ENCODE measurements at places on chromosomes 2 and 18.

DNA sequence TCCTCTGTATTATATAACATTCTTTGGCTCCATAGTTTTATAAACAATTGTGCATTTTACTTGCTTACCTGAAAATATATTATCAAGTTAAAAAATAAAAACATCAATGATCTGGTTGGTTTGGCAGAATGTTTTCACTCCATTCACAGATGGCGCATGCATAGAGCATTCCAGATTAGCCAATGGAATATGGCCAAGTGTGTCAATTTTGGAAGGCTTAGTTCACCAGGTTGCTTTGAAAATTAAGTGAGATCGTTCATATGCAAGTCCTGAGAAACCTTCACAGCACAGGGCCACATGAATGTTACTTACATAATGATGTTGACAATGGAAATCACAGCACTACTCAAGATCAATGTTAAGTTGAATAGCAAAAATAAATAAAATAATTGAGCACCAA is 335.7 kb downstream of the GRB14 start:
- no peak for DNase-seq

GRCh38 chr2:21412944-21413443 is 289.2 kb downstream of the TDRD15 start:
- DNase-seq = no peak

DNA sequence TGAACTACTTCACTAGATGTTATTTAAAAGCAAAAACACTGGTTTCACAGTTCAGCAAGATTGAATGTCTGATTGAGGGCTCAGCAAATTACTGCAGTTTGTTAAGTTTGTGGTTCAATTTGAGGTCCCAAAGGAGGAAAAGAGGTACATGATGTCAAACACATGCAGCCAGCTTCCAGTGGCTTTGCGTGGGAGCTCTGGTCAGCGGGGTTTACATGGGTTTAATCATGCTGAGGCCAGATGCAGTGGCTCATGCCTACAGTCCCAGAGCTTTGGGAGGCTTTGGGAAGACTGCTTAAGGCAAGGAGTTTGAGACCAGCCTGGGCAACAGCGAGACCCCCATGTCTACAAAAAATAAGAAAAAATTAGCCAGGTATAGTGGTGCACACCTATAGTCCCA is 111.5 kb downstream of the MAPK4 start:
- no peak for DNase-seq

- no peak for DNase-seq
These were observed 51.5 kb upstream of the RNU4ATAC start for GRCh38 chr2:121478996-121479745.

DNA sequence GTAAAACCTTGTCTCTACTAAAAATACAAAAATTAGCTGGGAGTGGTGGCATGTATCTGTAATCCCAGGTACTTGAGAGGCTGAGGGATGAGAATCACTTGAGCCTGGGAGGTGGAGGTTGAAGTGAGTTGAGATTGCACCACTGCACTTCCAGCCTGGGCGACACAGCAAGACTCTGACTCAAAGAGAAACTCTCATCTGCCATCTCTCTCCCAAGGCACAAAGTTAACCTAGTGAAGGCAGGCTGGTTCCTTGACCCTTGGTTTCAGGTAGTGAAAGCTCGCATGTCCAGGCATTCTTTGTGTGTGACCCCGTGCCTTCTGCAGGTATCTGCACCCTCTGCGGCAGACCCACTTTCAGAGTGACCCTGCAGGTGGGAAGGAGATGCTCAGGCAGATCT is 100.0 kb downstream of the WDSUB1 start:
- DNase-seq = no peak

DNA sequence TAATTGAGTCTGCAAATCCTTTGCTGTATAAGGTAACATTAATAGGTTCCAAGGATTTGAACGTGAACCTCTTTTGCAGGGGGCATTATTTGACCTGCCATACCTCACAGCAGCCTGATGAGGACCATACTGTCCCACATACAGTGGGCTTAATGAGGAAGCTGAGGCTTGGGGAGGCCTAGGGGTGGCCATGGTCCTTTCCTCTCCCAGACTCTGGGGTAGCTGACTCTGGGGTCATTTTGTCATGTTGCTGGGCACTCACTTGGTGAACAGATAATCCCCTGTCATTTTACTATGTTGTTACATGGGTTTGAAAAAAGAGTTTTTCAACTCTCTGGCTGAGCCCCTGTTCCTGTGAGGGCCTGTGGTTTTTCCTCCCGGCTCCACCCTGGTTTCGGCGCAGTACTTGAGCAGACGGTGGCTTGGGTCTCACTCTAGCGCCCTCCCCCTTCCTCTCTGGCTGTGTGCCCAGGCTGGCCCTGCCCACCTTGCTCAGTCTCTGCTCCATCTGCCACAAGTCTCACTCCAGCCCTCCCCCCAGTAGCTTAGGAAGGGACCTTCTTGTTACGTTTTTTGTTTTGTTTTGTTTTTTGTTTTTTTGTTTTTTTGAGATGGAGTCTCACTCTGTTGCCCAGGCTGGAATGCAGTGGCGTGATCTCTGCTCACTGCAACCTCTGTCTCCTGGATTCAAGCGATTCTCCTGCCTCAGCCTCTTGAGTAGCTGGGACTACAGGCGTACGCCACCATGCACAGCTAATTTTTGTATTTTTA is 21.0 kb downstream of the INPP4A start:
- peak; percentile 98 for DNase-seq

DNA sequence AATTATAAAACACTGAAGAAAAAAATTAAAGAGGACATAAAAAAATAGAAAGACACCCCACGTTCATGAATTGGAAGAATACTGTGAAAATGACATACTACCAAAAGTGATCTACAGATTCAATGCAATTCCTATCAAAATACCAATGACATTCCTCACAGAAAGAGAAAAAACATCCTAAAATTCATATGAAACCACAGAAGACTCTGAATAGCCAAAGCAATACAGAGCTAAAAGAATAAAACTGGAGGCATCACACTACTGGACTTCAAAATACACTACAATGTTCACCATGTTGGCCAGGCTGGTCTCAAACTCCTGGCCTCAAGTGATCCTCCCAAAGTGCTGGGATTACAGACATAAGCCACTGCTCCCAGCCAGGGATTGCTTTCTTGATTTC is 56.3 kb downstream of the TLK1 start:
- no peak for DNase-seq

DNA sequence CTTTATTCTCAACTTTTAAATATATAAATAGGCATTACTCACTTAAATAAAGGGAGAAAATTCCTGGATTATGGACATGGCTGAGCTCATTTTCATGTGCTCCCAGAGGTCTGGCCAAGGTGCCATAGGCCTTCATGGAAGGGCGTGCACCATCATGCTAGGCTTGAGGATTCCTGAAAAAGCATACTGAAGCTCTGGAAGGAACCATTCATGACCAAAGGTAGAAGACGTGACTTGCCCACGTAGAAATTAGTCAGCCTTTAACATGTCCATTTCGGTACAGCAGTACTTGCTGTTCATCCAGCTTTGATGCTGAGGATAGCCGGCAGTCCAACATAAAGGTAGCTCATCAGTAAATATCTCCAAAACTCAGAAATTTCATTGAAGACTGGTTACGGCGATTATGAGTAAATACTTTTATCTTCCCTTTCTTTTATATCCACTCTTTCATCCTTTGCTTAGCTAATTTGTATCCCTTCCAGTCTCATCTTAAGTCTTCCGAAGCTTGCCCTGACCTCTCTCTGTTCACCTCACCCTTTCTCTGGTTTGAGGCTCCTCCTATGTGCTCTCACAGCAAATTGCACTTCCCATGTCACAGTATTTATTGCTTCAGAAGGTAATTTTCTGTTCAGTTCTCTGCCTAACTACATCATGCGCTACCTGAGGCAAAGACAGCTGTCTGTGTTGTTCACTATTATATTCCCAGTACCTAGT is 32.3 kb upstream of the ASNSD1 start:
- DNase-seq = peak; percentile 9

DNA sequence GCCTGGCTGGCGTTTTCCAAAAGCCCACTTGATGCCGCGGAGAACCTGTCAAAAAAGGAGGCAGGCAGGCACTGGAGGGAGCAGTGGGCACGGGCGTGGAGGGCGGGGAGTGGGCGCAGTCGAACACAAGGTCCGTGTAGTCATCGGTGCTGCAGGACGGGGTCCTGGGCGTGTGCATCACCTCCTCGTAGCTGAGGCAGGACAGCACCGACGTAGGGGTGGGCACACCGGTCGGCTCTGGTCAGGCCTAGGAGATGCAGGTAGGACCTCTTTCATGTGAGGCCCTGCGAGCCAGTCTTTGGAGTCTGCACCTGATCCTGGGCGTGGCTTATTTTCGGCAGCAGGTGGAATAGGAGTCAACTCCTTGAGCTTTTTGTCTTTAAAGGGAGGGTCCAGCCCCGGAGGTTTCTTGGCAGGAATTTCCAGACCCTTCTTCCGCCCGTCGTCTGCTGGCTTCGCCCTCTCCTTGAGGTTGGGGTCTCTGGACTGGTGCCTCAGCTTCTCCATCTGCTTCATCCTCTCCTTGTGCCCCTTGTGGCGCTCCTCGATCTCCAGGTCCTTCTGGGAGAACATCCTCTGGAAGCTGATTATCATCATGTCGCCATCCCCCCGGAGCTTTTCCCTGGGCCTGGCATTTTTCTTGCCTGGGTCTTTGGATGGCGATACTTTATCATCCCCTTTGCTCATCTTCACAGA is 892.5 kb upstream of the LRRTM1 start:
- DNase-seq = no peak

GRCh38 chr2:82279367-82279766 is 1974.8 kb upstream of the LRRTM1 start:
- no peak for DNase-seq

DNA sequence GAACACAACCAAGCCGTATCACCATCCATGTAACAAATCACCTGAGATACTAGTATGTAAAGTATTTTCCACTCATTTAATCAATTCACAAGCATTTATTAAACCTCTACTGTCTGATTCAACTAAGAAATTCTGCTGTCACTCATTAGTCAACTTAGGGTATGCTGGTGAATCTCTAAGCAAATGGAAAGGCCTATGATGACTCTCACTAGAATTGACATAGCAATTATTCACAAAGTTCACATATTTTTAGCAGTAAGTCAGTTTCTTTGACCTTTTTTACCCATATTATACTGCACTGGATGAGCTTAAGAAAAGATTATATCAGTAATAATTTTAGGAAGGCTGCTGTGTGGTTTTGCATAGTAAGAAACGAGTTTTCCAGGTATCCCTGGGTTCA is 130.1 kb downstream of the SLC8A1 start:
- DNase-seq = no peak

- no peak for DNase-seq
These were observed 69.6 kb downstream of the CLHC1 start for GRCh38 chr2:55162284-55163006.

GRCh38 chr2:99380376-99381010 is 43.3 kb downstream of the EIF5B start:
- no peak for DNase-seq

GRCh38 chr18:70220628-70221027 is 15.1 kb upstream of the RTTN start:
- no peak for DNase-seq

GRCh38 chr2:188976545-188977268 is 2.5 kb downstream of the COL3A1 start:
- no peak for DNase-seq

DNA sequence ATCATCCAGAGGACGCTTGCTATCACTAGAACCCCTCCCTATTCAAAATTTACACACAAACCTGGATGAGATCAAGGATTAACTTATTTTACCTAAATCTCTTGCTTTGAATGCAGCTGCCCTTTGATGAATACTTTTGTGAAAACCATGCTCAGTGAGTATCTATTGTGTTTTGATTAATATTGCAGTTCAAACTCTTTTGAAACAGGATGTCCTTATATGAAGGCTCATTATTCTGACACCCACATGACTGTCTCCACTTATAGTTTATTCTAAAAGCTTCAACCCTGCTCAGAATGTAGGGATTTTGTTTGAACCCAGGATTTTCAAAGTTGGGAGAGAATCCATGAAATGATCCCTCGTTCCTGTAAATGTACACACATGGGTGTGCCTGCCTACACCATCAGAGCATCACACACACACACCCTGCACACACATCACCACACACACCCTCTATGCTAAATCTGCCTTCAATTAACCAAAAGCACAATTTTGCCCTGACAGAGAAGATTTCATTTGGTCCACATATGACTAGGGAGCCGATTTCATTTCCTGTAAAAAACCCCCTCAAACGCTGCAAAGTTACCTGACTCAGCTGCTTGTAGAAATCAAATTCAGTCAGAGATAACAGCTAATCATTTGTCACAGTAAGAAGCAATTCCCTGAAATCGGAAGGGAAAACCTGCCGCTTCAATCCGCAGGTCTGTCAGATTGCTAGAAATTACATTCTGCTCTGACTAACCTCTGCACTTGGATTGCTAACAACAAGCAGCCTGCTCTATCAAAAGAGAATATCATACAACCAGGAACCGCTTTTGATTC is 65.2 kb downstream of the ZEB2 start:
- no peak for DNase-seq

GRCh38 chr2:146262606-146263005 is 1582.2 kb upstream of the ACVR2A start:
- peak; percentile 85 for DNase-seq

DNA sequence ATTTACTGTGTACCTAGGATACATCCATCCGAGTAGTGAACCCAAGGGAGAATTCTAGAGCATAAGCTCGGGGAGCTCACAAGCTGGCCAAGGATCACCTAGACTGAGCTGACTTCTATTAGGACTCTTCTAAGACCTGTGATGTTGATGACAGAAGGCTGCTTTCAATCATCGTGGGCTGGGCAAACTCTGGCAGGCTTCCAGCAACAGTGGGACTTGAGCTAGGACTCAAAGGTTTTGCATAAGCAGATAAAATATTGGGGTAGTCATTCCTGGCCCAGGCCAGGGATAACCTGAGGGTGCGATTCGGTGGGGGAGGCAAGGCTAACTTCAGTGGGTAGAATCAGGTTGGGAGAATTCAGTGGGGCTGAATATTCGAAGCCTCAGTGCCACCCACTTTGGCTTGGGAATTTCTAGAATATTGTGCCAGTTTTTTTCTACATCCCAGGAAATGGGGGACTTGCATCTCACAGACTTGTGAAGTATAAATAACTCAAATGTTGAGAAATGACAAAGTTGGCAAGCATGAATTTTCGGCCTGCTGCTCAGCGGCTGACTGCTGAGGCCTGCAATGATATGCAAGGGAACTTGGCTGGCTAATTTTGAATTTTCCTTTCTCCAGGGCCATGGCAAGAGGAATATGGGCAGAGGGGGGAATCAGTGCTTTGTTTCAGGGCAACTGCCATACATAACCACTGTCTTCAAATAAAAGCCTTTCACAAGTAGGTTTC is 274.3 kb downstream of the PRKCE start:
- no peak for DNase-seq

DNA sequence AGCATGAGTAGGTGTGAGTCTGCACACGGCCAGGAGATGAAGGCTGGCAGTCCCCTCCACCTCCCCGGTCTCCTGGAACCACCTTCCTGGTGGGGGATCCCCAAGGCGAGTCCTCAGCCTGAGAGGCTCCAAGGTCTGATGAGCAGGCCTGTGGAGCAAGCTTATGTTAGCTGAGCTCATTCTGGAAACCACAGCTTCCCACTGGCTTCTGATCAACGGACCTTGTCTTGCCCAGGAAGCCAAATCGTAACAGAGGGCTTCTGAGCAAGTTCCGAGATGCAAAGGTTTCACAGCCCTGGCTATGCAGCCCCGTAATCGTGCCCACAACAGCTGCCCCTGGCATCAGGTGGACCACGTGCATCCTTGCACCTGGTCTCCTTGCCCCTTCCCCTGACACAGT is 28.8 kb upstream of the GPR55 start:
- DNase-seq = peak; percentile 28

Data from RPMI8226 (cell line).